Ascending aorta (tissue), 2 donors: ENCODE measurements at places on chromosomes 16 and 17.
A peak's percentile ranks its signal among the peaks of the same experiment; 100 is the strongest.

- DNase-seq: peak; percentile 89
Measured at GRCh38 chr17:20095336-20096080, 86.3 kb downstream of the SPECC1 start.

GRCh38 chr16:21126518-21126917, 24.1 kb downstream of the DNAH3 start:
- no peak for DNase-seq

- no peak for DNase-seq
Measured at GRCh38 chr17:55237268-55237667, 27.5 kb upstream of the HLF start.

DNA sequence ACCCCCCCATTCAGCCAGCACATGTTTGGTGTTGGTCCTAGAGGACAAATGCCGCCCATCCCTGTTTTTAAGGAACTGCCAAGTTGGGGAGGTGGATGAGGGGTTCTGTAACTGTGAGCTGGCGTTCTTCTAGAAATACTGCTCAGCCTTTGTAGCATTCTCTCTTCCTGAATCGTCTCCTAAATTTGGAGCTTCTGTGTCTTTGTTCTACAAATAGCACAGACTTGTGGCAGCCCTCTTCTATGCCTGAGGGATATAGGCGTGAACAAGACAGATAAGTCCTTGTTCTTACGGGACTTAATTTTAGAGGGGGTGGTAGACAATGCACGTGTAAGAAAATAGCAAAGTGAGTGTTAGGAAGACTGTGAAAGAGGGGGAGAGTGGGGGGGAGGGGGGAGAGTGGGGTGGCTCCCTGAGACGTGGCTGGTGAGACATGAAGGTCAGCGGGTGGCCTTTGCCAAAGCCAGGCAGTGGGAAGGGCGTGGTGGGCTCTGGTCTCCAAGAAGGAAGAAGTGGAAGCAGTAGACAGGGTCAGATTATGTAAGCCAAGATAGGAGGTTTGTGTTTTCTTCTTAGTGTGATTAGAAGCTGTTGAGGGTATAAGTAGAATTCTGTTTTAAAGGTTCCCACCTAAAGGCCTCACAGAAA, 9.9 kb downstream of the MFSD11 start:
- no peak for DNase-seq

- no peak for DNase-seq
Measured at GRCh38 chr16:68363658-68364521, 53.1 kb downstream of the PRMT7 start.
